ENCODE measurements at places on chromosomes 1 and 21.

GRCh38 chr1:181073638-181074037 lies 14.9 kb upstream of the IER5 start:
- no peak for DNase-seq

DNA sequence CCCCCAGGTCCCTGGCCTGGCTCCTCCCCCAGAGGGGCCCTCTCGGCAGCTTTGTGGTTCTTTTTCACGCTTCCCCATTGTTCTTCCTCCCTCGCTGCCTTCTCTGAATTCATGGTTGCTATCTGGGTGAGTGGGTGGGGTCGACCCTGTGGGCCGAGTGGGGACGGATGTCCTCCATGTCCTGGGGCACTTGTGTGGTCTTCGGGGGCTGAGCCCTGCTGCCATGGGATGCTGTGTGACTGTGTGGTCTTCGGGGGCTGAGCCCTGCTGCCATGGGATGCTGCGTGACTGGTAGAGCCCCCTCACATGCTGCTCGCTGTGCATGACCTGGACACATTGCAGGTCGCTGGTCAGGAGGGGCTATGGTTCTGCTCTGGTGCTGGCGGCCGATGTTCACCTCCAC lies 21.6 kb upstream of the DIP2A start:
- no peak for DNase-seq

DNA sequence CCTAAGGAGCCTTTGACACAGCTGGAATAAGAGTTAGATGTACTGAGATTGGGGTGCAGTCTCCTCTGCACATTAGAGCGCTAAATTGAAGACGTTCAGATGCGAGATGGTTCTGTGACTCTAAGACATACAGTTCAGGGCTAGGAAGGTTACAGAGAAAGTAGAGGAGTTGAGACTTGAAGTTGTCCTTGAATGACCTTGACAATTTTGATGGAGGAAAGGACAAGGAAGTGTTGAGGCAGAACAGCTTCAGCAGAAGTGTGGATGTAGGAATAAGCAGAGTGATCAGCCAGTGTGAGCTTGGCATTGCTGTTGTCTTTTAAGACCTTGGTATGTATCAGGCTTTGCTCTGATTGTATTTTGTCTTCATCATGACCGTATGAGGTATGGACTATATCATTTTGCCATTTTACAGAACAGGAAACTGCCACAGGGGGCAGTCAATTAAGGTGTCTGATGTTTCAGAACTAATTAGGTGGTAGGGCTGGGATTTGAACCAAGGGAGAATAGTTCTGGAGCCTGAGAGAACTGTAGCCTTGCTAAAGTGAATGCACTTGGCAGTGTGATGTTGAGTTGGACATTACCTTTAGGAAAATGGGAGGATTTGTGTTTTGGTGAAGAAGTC lies 9.2 kb downstream of the TTF2 start:
- DNase-seq: no peak

DNA sequence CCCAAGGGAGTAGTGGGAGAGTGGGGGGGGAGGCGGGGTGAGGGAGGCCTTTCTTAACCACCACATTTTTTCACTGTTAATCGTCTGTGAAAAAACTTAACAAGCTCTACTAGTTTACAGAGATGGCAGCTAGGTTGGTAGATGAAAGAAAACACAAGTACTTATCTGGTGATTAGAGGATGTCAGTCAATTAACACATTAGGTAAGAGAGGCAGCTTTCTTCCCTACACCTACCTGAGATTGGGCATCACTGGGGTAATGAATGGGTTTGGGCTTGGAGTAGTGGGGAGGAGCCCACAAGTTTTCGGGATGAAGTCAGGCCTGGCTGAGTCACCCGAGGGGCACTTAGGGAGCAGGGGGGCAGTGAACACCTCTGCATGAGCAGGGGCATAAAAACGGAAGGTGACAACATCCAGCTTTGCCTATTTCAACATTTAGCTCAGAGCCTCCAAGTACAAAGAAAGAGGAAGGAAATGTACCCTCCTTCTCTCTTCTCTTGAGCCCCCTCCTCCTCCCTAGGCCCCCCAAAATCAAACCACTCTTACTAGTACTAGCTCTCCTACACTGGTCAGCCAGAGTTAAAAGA lies 2.5 kb downstream of the LBR start:
- no peak for DNase-seq

DNA sequence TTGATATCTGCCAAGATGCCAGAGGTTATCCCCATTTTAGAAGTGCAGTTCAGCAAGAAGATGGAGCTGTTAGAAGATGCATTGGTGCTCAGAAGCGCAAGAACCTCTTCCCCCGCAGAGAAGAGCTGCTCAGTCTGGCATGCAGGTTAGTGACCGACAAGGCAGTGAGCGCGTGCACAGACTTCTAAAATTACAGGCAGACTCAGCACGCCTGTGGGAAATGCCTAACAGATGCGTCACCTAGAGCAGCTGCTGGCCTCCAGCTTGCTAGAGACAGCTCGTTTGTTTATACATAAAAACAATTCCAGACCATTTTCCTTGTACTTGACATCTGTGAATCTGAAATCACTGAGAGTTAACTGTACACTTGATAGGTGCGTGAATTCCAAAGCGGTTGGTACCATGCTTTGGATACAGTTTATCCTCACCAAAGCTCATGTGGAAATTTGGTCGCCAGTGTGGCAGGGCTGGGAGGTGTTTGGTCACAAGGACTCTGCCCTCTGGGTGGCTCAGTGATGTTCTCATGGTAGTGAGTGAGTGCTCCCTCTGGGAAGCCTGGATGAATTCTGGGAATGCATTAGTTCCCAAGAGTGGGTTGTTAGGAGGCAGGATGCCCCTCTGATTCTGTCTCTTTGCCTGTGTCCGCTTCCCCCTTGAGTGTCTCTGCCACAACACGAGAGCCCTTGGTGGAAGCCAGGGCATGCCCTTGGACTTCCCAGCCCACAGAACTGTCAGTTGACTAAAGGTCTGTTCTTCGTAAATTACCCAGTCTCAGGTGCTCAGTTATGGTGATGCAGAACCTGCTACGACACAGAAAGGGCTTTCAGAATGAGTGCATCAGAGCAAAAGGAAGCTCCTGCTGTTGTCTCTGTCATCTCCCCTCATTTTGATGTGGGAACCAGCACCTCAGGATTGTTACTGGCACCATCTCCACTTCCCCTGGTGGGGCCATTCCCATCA lies 24.4 kb downstream of the SNAP47 start:
- DNase-seq: no peak

GRCh38 chr21:34962586-34963222 lies 86.4 kb downstream of the RUNX1 start:
- no peak for DNase-seq

DNA sequence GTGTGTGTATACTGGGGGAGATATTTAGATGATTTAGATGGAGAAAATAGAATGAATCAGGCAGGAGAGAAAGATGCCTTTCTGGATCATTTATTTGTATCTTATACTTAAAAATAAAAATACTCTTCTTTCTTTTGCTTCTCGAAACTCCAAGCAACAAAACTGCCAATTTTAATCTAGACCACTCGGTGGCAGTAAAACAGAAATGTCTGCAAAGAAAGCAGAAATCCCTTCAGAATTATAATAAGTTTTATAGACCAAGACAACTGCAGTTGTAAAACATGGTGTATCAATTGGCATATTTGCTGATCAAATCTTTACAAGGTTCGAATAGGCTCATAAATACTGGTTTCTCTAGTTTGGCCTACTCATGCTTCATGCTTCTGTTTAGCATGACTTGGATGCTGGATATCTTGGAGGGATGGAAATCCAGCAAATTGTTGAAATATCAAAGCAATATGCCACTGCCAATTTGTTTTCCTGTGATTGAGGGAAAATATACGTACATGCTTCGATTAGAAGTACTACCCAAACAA lies 15.1 kb upstream of the C1orf87 start:
- DNase-seq: no peak

DNA sequence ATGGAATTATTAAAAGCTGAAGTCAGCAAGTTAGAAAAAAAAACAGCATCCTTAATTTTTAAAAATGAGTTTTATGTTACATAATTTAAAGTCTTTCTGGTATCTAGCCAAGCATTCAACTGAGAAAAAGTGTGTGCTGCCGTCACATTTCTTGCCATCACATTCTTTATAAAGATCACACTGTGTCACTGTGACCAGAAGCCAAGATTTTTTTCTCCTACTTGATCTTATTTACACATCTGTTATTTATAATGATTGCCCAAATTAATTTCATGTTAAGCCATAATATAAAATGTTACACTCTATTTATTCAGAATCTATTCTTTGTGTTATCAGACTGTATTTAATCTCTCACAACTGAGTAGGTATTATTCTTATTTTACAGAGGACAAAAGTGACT lies 1603.7 kb downstream of the PLA2G4A start:
- DNase-seq: no peak

- DNase-seq: no peak
Measured at GRCh38 chr1:213921311-213921710, 66.5 kb upstream of the PROX1 start.

GRCh38 chr1:237961754-237962153 lies 71.0 kb upstream of the ZP4 start:
- DNase-seq: peak; percentile 45

DNA sequence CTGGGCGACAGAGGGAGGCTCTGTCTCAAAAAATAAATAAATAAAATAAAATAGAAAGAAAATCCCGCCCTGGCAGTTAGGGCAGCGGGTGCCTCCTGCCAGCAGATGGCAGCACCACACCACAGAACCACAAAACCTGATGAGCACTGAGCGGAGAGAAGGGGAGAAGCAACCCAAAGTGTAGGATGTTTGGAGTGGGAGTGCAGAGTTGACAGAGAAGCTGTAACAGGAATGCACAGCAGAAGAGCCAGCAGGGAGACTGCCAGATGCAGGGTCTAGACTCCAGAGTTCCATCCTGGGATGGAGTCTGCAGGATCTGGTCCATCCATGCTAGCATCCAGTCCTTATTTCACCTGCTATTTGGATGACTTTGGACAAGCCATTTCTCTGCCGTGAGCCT lies 29.7 kb upstream of the KIRREL1 start:
- DNase-seq: peak; percentile 2

GRCh38 chr1:34864759-34865158 lies 5.2 kb upstream of the SMIM12 start:
- DNase-seq: no peak

DNA sequence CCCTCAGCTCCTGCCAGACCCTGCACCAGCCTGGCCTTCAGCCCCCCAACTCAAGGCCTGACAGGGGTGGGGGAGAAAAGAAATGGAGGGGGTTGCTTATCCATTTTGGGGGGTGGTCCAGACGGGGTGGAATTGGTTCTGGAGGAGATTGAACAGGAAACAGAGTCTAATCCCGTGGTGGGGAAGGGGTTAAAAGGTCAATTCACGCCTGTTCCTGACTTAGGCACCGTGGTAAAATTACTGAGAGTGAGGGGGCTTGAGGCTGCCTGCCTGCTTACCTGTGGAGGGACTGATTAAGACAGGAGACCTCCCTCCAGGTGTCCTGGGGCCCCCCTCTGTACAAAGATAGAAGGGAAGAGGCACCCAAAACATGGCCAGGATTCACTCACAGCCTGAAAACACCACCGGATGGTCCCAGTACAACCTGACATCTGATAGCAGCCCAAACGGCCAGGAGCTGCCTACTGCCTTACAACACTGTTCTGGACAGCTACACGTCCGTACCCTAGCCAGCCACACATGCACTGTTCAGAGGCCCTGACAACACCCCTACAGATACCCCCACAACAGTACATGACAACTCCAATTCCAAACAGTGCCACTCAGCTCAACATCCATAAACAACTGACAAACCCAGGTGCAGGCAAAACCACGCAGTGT lies 31.8 kb downstream of the AHDC1 start:
- DNase-seq: no peak

GRCh38 chr1:188817814-188818213 lies 1659.8 kb downstream of the BRINP3 start:
- no peak for DNase-seq

- DNase-seq: no peak
Measured at GRCh38 chr1:229470406-229471043, 36.6 kb upstream of the ACTA1 start.

- DNase-seq: no peak
Measured at GRCh38 chr1:88595355-88596002, 88.6 kb upstream of the PKN2 start.

DNA sequence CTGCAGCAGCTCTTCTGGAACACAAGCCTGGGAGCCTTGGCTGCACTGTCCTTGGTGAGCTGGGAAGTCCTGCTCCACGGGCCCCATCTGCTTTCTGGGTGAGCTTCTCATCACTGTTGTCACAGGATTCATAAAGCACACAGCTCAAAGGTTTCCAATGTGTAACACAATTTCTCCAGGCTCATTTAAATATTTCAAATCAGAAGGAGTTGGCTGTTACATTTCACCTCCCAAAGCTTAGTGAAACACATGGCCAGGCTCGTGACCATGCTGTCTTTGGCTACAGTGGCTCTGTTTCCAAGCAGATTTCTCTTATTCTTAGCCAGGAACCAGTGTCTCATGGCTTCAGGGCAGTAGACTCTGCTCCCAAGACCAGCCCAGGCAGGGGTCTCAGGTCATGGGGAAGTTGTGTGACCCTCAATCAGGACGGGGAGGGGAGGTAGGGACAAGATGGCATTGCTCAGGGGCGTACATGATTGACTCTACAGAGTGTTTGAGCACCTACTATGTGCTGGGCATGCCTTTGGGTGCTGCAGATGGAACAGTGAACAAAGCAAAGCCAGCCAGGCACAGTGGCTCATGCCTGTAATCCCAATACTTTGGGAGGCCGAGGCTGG lies 353.0 kb downstream of the NPHP4 start:
- DNase-seq: no peak

- DNase-seq: no peak
Measured at GRCh38 chr1:241235256-241235897, 121.6 kb downstream of the RGS7 start.

GRCh38 chr1:195376190-195376589 lies 1232.0 kb downstream of the KCNT2 start:
- DNase-seq: no peak

Data from NCI-H2081 treated with DMSO at 0.1 percent for 48 hours (cell line).